ENCODE measurements at places on chromosomes 11 and 22. TPM values are rescaled to one million over a fixed set of nuclear protein-coding genes. Genes with fewer than 3 reads are reported as not detected.

TRPC6 gene
- 4.2 TPM for total RNA-seq

CRYBB2 gene
- total RNA-seq, result 0.25 TPM

PATE4 gene
- not detected for total RNA-seq

SCUBE1 gene
- total RNA-seq, result 42.8 TPM

OR4D5 gene
- not detected for total RNA-seq

MS4A3 gene
- total RNA-seq, result 0.98 TPM

CCND1 gene
- total RNA-seq, result 10.8 TPM
